Stimulated activated CD8-positive, alpha-beta memory T cell treated with anti-CD3 and anti-CD28 coated beads, Interleukin-7, amount 100 ng/mL, for 1 hour (primary cell): ENCODE measurements at places on chromosomes 2 and 18.

DNA sequence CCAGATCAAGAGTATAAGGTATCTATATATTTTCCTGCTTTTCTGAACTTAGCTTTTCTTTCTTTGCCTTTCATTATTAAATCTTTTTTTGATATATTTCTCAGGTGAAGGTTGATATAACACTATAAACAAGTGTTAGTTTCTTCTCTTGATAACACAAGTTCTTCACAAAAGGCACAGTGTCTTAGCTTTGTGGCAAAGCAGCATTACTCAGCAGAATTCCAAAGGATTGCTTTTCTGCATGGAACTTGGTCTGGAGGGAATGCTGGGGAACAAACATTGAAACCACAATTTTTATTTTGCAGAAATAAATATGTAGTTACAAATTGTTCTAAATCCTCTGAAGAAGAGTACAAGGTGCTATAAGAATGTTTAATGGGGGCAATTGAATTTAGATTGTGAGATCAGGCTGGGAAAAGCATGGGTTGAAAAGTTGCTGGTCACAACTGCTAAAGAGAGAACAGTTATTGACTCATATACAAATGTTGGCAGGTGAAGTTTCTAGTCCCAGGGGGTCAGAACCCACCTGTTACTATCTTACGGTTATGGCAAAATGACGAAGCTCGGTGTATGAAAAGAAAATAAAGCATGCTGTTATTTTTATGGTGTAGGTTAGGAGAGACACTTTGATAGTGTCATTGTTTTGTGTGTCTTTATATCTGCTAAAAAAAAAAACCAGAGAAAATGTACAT, 68.2 kb downstream of the UBR3 start:
- DNase-seq = no peak

DNA sequence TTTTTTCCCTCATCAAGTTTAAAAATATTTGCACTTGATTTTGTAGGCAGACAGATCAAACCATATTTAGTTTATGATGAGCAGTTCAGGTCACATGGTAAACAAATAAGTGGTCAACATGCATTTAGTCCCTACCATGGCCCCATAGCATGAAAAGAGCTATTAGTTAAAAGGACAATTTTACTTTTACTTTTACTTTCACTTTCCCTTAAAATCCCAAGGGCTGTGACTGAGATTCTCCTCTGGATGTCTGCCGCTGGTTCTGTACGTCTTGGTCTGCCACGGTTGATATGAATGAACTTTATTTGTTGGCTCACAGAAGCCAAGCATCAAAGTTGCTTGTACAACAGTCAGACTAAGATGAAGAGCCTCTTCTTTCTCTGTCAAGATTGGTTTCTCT, 626.2 kb upstream of the CDH7 start:
- DNase-seq = no peak

GRCh38 chr2:232447091-232447620, 8.8 kb upstream of the ALPI start:
- no peak for DNase-seq

GRCh38 chr2:98091738-98092137, 4.8 kb downstream of the VWA3B start:
- DNase-seq = no peak

GRCh38 chr2:23591111-23591510, 206.1 kb downstream of the KLHL29 start:
- DNase-seq = no peak
